ENCODE measurements at places on chromosomes 7 and 10. TPM values are rescaled to one million over a fixed set of nuclear protein-coding genes. Genes with fewer than 3 reads are reported as not detected.

AGBL3 gene
- total RNA-seq: 3.5 TPM

PNLIPRP1 gene
- total RNA-seq: not detected

TRPV5 gene
- total RNA-seq: not detected

CALHM3 gene
- not detected for total RNA-seq

HECW1 gene
- 1.9 TPM for total RNA-seq

- H3K4me1 ChIP-seq: peaks cover 9% of the 10 kb centered on the region
- no peaks in the 10 kb centered on the region for H3K36me3 ChIP-seq
- H3K27ac ChIP-seq: no peak overlapping the region
- no peak overlapping the region for H3K4me3 ChIP-seq
- H3K27me3 ChIP-seq: no peaks in the 10 kb centered on the region
Observed at GRCh38 chr10:21600804-21601433, 66.9 kb downstream of the MLLT10 start.

POLR2J2 gene
- total RNA-seq: 1.4 TPM

GRCh38 chr10:22978918-22979317 lies 51.1 kb downstream of the ARMC3 start:
- H3K36me3 ChIP-seq: no peaks in the 10 kb centered on the region
- H3K27me3 ChIP-seq: no peaks in the 10 kb centered on the region
- H3K27ac ChIP-seq: no peak overlapping the region
- peaks cover 6% of the 10 kb centered on the region for H3K4me1 ChIP-seq
- H3K4me3 ChIP-seq: no peak overlapping the region
- DNase-seq: no peak

GRCh38 chr7:158023681-158024350 lies 563.8 kb downstream of the PTPRN2 start:
- no peaks in the 10 kb centered on the region for H3K27me3 ChIP-seq
- H3K27ac ChIP-seq: no peak overlapping the region
- no peaks in the 10 kb centered on the region for H3K4me1 ChIP-seq
- H3K4me3 ChIP-seq: no peak overlapping the region
- DNase-seq: no peak

DNA sequence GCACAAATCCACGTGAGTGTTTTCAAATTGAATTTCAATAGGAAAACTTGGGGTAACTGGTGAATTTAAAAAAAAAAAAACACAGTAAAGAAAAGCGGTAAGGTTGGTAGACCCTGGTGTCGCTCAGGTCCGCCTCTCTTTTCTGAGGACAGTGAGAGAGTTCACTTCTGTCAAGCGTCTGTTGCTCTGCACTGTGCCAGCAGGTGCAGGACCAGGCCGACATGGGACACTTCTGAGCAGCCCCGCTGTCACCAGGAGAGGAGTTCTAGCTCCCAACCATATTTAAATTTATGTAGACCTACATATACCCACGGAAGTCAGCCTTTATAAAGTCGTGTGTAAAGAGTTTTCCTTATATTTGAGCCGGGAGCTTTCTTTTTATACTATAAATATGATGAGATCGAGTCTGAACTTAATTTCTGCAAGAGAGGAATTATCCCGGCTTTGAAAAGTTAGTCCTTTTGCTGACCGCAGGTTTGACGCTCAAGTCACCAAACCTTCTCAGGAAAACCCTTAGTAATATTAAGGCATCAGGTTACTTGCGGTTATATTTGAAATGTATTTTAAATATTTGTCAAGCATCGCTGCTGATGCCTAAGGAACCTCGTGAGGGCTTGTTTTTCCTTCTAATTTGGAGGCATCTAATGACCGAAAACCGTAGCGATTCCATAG lies 531 bp downstream of the IKZF1 start:
- H3K4me1 ChIP-seq: peaks cover 3% of the 10 kb centered on the region
- no peak overlapping the region for H3K27ac ChIP-seq
- H3K36me3 ChIP-seq: no peaks in the 10 kb centered on the region
- DNase-seq: no peak
- peak overlapping the region; percentile 59 for H3K4me3 ChIP-seq

FAM200A gene
- 5.4 TPM for total RNA-seq

OPN4 gene
- total RNA-seq: 0.49 TPM

Data from psoas muscle (tissue), 8 donors.